ENCODE measurements at places on chromosomes 7 and 10.

- DNase-seq, result no peak
These were observed 20.2 kb downstream of the CALN1 start for GRCh38 chr7:72391821-72392377.

GRCh38 chr10:75904499-75905283 is 473.3 kb downstream of the LRMDA start:
- DNase-seq, result no peak

DNA sequence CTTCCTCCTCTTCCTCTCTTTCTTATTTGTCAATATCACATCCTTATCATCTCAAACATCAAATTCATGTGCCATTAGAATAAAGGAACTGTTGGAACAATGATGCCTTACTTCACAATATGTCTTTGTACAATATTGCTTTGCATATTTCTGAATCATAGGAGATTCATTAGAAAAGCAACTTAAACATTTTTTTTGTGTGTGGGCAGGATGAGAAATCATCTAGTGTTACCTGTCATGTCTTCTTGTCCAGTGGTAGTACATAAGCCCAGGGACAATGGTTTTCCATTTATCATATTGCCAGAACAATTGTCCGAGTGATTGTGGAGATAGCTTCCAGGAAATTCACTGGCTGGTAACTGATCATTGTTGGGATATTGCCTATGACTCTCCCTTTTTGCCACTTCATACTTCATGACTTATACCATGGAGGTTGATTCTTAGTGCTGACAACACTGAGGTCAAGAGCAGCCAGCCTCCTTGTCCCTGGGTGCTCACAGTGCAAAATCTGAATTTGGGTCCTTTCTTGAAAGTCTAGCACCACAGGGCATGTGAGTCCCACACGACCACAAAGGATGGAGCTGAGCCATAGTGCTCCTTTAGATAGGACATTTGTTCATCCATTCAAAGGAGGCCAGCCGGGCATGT is 215.0 kb downstream of the MDFIC start:
- no peak for DNase-seq

DNA sequence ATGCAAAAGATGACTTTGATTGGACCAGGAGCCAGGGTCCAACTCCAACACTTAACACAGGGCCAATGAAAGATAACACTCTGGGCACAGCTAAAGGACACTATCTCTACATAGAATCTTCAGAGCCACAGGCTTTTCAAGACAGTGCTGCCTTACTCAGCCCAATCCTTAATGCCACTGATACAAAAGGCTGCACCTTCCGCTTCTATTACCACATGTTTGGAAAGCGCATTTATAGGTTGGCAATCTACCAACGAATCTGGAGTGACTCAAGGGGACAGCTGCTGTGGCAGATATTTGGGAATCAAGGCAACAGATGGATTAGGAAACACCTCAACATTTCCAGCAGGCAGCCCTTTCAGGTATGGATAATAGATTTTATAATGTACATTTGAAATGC is 160.7 kb downstream of the MALRD1 start:
- peak; percentile 17 for DNase-seq

DNA sequence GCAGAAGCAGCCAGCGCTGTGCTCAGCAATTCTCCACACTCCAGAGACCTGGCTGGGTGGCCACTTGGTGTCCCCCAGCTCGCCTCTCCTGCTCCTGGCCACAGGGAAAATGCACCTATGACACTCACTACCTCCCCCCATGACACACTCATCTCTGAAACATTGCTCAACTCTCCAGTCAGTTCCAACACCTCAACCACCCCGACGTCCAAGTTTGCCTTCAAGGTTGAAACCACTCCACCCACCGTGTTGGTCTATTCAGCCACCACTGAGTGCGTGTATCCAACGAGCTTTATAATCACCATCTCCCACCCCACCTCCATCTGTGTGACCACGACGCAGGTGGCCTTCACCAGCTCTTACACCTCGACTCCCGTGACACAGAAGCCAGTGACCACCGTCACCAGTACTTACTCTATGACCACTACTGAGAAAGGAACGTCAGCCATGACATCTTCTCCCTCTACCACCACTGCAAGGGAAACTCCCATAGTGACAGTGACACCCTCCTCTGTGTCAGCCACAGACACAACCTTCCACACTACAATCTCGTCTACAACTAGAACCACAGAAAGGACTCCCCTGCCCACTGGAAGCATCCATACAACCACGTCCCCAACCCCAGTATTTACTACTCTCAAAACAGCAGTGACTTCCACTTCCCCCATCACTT is 2.7 kb downstream of the MUC3A start:
- DNase-seq, result no peak

- no peak for DNase-seq
These were observed 51.8 kb upstream of the STEAP4 start for GRCh38 chr7:88358526-88358838.

- peak; percentile 25 for DNase-seq
These were observed 111.8 kb downstream of the SDK1 start for GRCh38 chr7:3412871-3413270.

GRCh38 chr7:123242467-123243092 is 42.8 kb upstream of the SLC13A1 start:
- no peak for DNase-seq

- no peak for DNase-seq
These were observed 194.9 kb upstream of the GRM3 start for GRCh38 chr7:86448856-86449255.

DNA sequence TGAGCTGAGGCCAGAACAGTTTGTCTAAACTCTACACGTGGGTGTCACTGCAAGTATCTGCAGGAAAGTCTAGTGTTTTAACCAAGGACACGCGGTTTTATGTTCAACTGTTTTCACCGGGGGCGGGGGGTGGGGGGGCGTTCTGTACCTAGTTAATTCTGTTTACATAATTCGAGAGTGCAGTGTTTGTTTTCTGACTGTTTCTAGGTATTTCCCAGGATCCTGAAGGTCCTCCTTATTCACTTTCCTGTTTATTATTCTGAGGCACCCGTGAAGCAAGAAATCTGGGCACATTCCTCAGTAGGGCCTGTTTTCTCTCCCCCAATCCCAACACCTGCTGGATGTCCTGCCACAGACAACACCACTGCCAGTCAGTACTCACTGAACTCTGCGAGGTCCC is 7.6 kb downstream of the LOXL4 start:
- DNase-seq, result no peak

GRCh38 chr10:131676046-131676799 is 224.6 kb upstream of the PPP2R2D start:
- no peak for DNase-seq

- DNase-seq, result peak; percentile 44
These were observed 45.3 kb upstream of the PIK3AP1 start for GRCh38 chr10:96765406-96766240.

GRCh38 chr10:124384172-124384571 is 34.6 kb downstream of the OAT start:
- no peak for DNase-seq

GRCh38 chr10:113199459-113199858 is 249.4 kb downstream of the TCF7L2 start:
- DNase-seq, result no peak

DNA sequence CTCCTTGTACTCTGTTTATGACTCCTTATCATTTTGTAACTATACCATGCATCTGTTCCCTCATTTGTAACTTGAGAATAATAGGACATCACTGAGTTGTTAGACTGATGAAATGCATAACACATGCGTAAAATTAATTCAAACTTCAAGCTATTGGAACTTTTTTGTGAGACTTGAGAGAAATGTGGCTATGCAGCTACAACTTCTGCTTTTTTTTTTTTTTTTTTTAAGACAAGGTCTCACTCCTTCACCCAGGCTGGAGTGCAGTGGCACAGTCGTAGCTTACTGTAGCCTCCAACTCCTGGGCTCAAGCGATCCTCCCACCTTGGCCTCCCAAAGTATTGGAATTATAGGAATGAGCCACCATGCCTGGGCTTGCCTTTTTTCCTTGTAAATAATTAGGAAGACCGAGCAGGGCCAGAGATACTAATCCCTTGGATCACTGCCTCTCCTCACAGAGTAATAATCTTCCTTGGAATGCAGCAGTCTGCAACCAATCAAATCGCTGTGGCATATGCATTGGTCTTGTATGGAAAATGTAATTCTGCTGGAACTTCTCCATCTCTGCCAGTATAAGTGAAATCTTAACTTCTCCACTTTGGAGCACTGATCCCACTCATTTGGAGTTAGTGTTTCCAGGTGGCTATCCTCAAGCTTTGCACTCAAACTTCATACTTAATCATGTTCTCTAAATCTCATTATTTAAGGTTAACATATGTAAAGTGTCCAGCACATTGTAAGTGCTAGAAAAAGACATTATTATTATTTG is 2.0 kb upstream of the PANK1 start:
- peak; percentile 41 for DNase-seq

DNA sequence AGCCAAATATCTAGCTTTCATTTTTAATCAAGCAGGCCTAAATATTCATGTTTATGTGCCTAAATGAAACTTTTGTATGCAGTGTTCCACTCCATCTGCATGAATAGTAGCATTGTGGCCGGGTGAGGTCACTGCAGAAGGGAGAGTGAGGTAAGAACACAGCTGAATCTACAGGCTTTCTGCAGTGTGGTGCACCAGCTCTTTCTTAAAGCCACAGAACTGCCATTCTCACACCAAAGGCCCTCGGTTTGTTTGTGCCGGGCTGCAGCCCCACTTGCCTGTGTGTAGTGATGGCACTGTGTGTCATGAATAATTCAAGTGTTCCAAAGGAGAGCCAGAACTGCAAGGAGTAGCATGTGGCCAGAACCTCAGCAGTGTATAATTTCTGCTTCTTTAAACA is 204.1 kb downstream of the TRIL start:
- DNase-seq, result peak; percentile 22

DNA sequence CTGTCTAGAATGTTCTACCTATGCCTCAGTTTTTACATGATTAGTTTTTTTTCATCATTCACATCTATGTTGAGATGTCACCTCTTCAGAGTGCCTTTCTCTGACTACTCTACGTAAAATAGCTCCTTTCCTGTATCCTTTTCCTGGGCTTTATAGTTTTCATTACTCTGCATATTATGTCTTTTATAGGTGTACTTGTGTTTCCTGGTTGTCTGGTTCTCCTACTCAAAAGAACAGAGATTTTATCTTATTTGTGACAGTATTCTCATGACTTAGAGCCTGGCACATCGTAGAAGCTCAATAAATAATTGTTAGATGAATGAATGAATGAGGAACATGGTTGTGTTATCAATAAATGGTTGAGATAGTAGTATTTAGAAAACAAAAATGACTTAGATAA is 17.9 kb downstream of the STEAP1 start:
- DNase-seq, result no peak

DNA sequence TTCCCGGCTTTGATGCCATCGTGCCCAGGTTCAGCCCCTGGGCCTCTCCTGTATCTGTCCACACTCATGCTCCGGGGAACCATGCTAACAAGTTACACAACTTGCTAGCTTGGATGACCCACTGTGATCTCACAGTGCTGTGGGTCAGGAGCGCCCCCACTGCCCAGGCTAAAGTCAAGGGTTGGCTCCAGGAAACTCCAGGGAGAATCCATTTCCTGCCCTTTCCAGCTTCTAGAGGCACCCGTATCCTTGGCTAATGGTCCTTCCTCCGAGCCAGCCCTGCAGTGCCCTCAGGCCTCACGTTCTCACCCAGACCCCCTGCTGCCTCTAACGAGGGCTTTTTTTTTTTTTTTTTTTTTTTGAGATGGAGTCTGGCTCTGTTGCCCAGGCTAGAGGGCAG is 19.5 kb downstream of the AMZ1 start:
- DNase-seq, result no peak

- peak; percentile 66 for DNase-seq
These were observed 20.2 kb upstream of the SRPK2 start for GRCh38 chr7:105408791-105409410.

DNA sequence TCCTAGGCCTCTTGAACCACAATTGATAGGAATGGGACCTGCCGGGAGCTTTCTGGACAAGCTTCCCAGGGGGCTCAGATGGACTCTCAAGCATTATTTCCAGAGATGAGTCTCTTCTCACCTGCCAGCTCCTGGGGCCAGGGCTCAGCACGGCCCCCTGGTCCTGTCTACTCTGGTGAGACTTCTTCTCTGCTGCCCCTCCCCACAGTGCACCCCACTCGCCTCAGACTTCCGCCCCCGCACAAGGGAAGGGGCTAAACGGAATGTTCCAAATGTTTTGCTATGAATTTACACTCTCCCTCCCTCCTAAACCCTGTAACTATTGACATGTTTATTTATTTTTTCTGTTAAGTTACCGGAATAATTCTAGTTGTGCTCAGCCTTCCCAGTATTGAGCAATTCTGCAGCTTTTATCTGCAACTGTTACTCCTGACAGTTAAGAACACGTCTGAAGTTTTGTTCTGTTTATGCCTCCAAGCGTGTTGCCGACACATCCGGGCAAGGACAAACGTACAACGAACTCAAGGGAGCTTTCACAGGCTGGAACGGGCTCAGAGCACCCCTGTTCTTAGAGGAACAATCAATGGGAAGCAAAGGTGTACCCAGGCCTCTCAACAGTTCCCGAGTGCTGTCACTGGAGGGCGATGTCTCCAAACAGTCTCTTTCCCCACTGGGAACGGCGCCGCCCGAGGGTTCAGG is 55.2 kb downstream of the FHIP2A start:
- DNase-seq, result peak; percentile 80

DNA sequence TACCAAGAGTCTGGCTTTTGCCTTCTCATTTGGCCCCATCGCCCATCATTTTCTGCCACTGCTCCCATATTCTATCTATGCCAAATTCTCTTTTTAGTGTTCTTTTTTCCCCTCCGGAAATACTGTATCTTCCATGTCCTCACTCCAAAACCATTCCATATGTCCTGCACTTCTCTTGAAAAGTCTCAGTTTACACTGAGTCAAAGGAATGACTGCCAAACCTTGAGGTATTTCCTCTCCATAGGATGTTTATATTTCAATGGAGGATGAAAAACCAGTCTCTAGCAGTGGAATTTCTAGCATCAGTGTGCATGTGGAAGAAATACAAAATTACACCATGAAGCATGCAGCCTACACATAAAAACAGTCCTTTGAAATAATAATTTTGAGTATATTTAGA is 121.4 kb upstream of the PHYHIPL start:
- DNase-seq, result no peak

DNA sequence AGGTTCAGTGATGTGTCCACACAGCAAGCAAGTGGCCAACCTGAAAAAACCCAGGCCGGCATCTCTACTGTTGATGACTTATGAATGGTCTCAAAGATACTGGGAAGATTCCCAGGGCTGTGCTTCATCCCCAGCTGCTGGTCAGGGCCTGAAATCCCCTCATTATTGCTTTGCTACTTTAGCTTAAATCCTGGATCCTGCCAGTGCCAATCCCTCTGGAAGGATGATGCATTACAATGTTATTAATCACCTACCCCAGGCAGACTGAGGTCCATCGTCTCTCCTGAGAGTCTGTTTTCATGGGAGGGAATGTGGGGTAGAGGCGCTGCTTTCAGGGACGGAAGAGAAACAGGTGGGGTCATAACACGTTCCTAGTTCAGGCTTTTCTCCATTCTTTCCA is 371.6 kb downstream of the RPS24 start:
- no peak for DNase-seq
